Daoy (cell line): ENCODE measurements at places on chromosomes 6 and 20. TPM values are rescaled to one million over a fixed set of nuclear protein-coding genes. Genes with fewer than 3 reads are reported as not detected.

The PPP1R16B gene
- under 0.01 TPM in 1 of 2 replicates, not detected in the other for total RNA-seq

The EPHA7 gene
- total RNA-seq: 0.06 and 0.09 TPM in 2 replicates

The GJA10 gene
- not detected in 2 replicates for total RNA-seq

The PFDN4 gene
- 481 and 548 TPM in 2 replicates for total RNA-seq

The SLC17A3 gene
- not detected in 2 replicates for total RNA-seq

The GMPR gene
- total RNA-seq: 6.0 and 6.5 TPM in 2 replicates

The MAPK13 gene
- total RNA-seq: 0.18 and 0.46 TPM in 2 replicates

The MUC21 gene
- not detected in 2 replicates for total RNA-seq

The HDGFL1 gene
- total RNA-seq: not detected in 2 replicates

The SNRPB gene
- total RNA-seq: 924 and 967 TPM in 2 replicates

The ASIP gene
- total RNA-seq: not detected in 2 replicates

The CLPSL2 gene
- total RNA-seq: not detected in 2 replicates

The RAD21L1 gene
- 0.63 and 0.86 TPM in 2 replicates for total RNA-seq

The FOXS1 gene
- total RNA-seq: 2.0 and 3.6 TPM in 2 replicates

The RHAG gene
- not detected in 2 replicates for total RNA-seq

The SMPD2 gene
- 10.1 and 13.5 TPM in 2 replicates for total RNA-seq

The HLA-DOB gene
- total RNA-seq: 0.63 TPM in 1 of 2 replicates, not detected in the other

The ARMH2 gene
- total RNA-seq: not detected in 2 replicates

The TNNC2 gene
- total RNA-seq: not detected in 2 replicates

The PNPLA1 gene
- not detected in 2 replicates for total RNA-seq

The PBOV1 gene
- total RNA-seq: not detected in 2 replicates

The ARFGEF3 gene
- 2.4 and 3.3 TPM in 2 replicates for total RNA-seq

The FOXF2 gene
- total RNA-seq: 1.6 and 2.7 TPM in 2 replicates

The GINS1 gene
- total RNA-seq: 37.1 and 37.9 TPM in 2 replicates

The TPD52L1 gene
- total RNA-seq: 4.9 and 6.4 TPM in 2 replicates

The ZHX3 gene
- 3.6 and 5.4 TPM in 2 replicates for total RNA-seq

The LZTS3 gene
- 1.1 and 3.2 TPM in 2 replicates for total RNA-seq

The MAS1 gene
- not detected in 2 replicates for total RNA-seq

The PPP1R18 gene
- 71.6 and 77.5 TPM in 2 replicates for total RNA-seq

The NCOA5 gene
- total RNA-seq: 25.3 and 28.0 TPM in 2 replicates

The DUSP15 gene
- total RNA-seq: 1.9 and 4.2 TPM in 2 replicates

The TMEM170B gene
- total RNA-seq: 5.2 and 5.8 TPM in 2 replicates

The FNDC11 gene
- total RNA-seq: not detected in 2 replicates
